PC-3 (cell line): ENCODE measurements at places on chromosomes 3 and 15. TPM values are rescaled to one million over a fixed set of nuclear protein-coding genes. Genes with fewer than 3 reads are reported as not detected.
A peak's percentile ranks its signal among the peaks of the same experiment; 100 is the strongest.

DNA sequence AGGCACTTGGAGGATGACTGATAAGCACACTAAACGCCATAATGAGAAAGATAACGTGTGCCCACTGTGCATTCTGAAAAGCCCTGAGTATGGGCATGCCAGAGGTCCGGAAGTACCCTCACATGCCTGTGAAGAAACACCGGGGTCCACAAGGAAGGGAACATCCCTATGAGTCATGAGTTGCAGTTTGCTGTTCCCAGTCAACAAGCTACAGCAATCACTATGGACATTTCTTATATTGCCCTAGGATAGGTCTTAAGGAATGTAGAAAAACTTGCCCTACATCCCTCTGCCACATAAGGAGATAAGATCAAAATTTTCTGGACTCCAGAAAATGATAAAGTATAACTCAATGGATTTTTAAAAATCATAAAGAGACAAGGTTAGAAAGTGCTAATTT is 9.9 kb downstream of the MB21D2 start:
- peaks cover 30% of the 10 kb centered on the region for H3K36me3 ChIP-seq
- H3K4me3 ChIP-seq = peak overlapping the region; percentile 34

DNA sequence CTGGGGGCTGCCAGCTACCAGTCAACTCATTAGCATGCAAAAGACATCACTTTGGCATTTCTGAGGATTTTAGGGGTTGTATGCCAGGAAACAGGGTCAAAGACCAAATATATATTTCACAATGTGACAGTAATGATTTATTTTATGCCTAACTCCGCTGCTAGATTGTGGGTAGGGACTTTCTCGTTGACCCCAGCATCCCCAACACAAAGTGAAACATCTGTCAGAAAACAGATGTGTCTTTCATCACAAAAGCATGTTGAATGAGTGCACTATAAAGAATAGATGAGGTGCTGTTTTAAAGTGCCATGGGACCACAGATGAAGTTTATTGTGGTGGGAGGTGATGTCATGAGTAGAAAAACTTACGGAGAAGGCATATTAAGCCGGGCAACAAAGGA is 59.7 kb downstream of the ITPR1 start:
- DNase-seq = no peak
- no peaks in the 10 kb centered on the region for H3K36me3 ChIP-seq
- H3K27ac ChIP-seq = no peak overlapping the region

GRCh38 chr3:138946663-138947494 is at the start of the genes FOXL2 and FOXL2NB:
TSS of gene FOXL2 (minus strand) at chr3:138947137. CDS start at chr3:138946722, 415 bp downstream.
TSS of gene FOXL2NB (plus strand) at chr3:138947217. CDS start at chr3:138947365, 148 bp downstream.
- H3K36me3 ChIP-seq = no peaks in the 10 kb centered on the region
- no peak for DNase-seq
- no peaks in the 10 kb centered on the region for H3K27me3 ChIP-seq

GRCh38 chr15:90097475-90097874 is 4.8 kb downstream of the IDH2 start:
- H3K36me3 ChIP-seq = no peaks in the 10 kb centered on the region
- H3K27me3 ChIP-seq = no peaks in the 10 kb centered on the region
- DNase-seq = no peak
- no peak overlapping the region for H3K27ac ChIP-seq

GRCh38 chr15:101639667-101640066 is 12.5 kb downstream of the TM2D3 start:
- DNase-seq = no peak
- no peaks in the 10 kb centered on the region for H3K27me3 ChIP-seq
- H3K36me3 ChIP-seq = peaks cover 24% of the 10 kb centered on the region

- no peaks in the 10 kb centered on the region for H3K27me3 ChIP-seq
- no peak overlapping the region for H3K27ac ChIP-seq
- no peak overlapping the region for H3K4me3 ChIP-seq
- DNase-seq = no peak
Observed at GRCh38 chr15:74041311-74041756, 41.0 kb downstream of the GOLGA6A start.

DNA sequence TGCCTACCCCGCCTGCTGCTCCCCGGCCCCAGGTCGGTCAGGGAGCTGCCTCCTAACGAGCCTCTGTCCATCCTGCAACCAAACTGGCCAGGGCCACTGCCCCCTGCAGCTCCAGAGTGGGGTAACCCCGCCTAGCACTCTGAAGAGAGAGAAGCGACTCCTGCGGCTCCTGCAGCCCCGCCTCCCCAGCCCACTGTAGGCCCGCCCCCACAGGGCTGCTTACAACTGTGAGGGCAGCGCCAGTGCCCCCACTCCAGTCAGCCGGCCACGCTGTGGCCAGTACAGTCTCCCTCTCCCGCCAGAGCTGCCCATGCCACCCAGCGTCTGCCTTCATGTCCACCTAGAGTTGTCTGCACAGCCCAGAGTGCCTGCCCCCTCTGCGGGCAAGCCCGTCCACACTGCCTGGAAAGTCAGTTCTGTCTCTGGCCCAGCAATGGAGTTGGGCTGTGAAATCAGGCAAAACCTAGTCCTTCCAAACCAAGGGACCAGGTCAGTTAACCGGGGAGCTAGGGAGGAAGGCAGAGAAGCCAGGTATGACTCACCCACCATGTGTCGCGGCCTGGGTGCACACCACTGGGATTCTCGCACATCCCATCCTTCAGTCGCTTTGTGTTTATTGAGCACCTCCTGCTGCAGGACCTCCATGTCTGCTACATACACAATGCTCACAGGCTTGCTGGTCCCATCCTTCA is 2.4 kb downstream of the UCN2 start:
- DNase-seq = no peak
- no peaks in the 10 kb centered on the region for H3K27me3 ChIP-seq
- H3K4me1 ChIP-seq = peaks cover 43% of the 10 kb centered on the region
- no peak overlapping the region for H3K4me3 ChIP-seq
- H3K27ac ChIP-seq = no peak overlapping the region
- H3K36me3 ChIP-seq = no peaks in the 10 kb centered on the region

DNA sequence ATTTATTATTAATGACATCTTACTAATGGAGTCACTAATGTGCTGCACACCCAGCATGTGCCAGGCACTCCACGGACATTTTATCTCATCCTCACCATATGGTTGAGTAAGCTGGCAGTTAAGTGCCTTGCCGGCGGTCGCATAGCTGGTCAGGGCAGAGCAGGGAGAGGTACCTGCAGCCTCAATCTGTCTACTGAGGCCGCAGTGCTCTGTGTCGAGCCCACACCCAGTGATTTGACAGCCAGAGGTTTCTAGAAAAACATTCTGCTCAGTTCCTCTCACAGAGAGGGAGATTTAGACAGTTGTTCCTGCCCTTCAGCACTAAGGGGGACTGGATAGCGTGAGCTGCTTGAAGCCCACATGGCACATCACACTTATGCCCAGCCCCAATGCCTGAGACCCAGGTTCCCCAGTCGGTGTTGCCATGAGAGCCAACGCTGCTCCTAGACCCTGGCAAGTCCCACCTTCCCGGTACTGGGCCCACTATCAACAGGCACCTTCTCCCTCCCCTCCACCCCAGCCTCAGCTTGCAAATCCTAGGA is 2.6 kb downstream of the LIPC start:
- H3K36me3 ChIP-seq = no peaks in the 10 kb centered on the region
- no peaks in the 10 kb centered on the region for H3K27me3 ChIP-seq
- no peak overlapping the region for H3K4me3 ChIP-seq
- H3K4me1 ChIP-seq = no peaks in the 10 kb centered on the region; the same call in 1 of the 2 replicates
- no peak overlapping the region for H3K27ac ChIP-seq

GRCh38 chr15:84840255-84840654 is 23.1 kb downstream of the ALPK3 start:
- H3K36me3 ChIP-seq = no peaks in the 10 kb centered on the region
- H3K27me3 ChIP-seq = no peaks in the 10 kb centered on the region
- no peak overlapping the region for H3K27ac ChIP-seq

GRCh38 chr15:74906067-74906449 is 593 bp downstream of the FAM219B start:
- H3K27ac ChIP-seq = peak overlapping the region; percentile 58
- H3K36me3 ChIP-seq = peaks cover 4% of the 10 kb centered on the region; the same call in 1 of the 2 replicates
- peaks cover 23% of the 10 kb centered on the region for H3K4me1 ChIP-seq
- H3K27me3 ChIP-seq = no peaks in the 10 kb centered on the region

- no peak overlapping the region for H3K4me3 ChIP-seq
- no peaks in the 10 kb centered on the region for H3K27me3 ChIP-seq
- peak overlapping the region; percentile 1 for H3K27ac ChIP-seq
- peaks cover 17% of the 10 kb centered on the region for H3K4me1 ChIP-seq
Observed at GRCh38 chr15:32957219-32957618, 237.3 kb downstream of the FMN1 start.

- no peaks in the 10 kb centered on the region for H3K4me1 ChIP-seq
- no peaks in the 10 kb centered on the region for H3K36me3 ChIP-seq
- H3K27ac ChIP-seq = no peak overlapping the region
- H3K4me3 ChIP-seq = no peak overlapping the region
- H3K27me3 ChIP-seq = peaks cover 22% of the 10 kb centered on the region
- peak; percentile 12 for DNase-seq
Observed at GRCh38 chr15:101490922-101491733, 1.6 kb upstream of the PCSK6 start.

GRCh38 chr15:31483053-31483985 is 156.7 kb downstream of the KLF13 start:
- peaks cover 8% of the 10 kb centered on the region; the same call in 1 of the 2 replicates for H3K27me3 ChIP-seq
- no peak for DNase-seq
- H3K36me3 ChIP-seq = no peaks in the 10 kb centered on the region
- H3K4me3 ChIP-seq = no peak overlapping the region
- H3K27ac ChIP-seq = no peak overlapping the region
- peaks cover 7% of the 10 kb centered on the region for H3K4me1 ChIP-seq

DNA sequence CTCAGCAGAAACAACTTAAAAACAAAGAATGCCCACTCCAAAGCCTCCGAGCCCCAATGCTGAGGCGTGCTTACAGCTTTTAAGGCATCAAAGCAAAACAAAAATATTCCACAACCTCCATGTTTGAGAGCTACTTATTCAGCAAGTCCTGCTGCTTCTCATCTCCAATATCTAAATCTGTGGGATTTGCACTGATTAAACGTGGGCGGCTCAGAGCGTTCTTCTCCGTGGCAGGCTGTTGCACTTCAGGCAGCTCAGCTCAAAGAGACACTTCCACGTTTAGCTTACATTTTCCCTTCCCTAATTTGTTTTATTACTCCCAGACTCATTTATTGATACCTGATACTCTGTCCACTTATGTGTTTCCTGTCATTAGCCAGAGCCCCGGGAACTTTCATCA is 282.6 kb upstream of the MCTP2 start:
- DNase-seq = no peak
- H3K27ac ChIP-seq = no peak overlapping the region
- H3K4me1 ChIP-seq = no peaks in the 10 kb centered on the region
- no peaks in the 10 kb centered on the region for H3K36me3 ChIP-seq
- H3K27me3 ChIP-seq = peaks cover 21% of the 10 kb centered on the region

- H3K4me3 ChIP-seq = no peak overlapping the region
- H3K27me3 ChIP-seq = 0 out of 2 replicates have a peak, but pooled peaks cover 7% of the 10 kb centered on the region
- DNase-seq = no peak
Observed at GRCh38 chr3:122898298-122898697, 103.4 kb downstream of the SLC49A4 start.

- H3K4me3 ChIP-seq = no peak overlapping the region
- H3K36me3 ChIP-seq = no peaks in the 10 kb centered on the region
- no peak for DNase-seq
- no peaks in the 10 kb centered on the region for H3K4me1 ChIP-seq
Observed at GRCh38 chr15:36004891-36005490, 459.0 kb upstream of the DPH6 start.

DNA sequence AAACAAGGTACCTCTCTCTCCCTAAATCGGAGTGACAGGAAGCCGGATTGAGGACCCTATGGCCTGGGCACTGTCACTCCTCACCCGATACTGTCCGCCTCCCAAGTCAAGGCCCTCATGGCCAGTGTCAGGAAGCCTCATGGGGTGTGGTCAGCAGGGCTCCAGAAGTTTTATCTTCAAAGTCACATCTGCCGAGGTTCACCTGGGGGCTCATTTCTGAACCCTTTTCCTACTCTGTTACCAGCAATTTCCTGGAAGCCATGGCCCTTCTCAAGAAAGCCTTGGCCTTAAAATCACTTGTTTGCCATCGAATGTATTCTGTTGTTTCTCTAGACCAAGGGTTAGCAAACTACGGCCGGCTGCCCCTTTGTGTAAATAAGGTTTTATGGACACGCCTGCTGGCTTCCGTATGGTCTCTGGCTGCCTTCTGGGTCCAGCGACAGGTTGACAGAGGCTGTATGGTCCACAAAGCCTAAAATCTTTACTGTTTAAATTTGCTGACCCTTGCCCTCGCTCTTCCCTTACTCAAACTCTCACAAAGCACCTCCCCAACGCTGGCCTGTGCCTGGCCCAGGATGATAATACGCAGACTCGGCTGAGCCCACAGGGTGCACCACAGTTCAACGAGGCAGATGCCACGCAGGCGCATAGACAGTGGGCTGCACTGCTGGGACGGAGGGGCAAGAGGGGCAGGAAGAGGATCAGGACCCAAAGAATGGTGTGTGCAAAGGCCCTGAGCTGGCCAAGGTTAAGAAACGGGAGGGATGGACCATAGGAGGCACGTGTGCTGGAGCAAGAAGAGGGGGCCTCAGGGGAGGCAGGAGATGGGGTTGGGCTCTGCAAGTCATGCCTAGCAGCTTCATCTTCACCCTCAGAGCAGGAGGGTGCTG is 24.7 kb upstream of the DUSP7 start:
- H3K27me3 ChIP-seq = no peaks in the 10 kb centered on the region
- no peak overlapping the region for H3K4me3 ChIP-seq
- DNase-seq = no peak
- H3K36me3 ChIP-seq = no peaks in the 10 kb centered on the region
- no peak overlapping the region for H3K27ac ChIP-seq
- no peaks in the 10 kb centered on the region for H3K4me1 ChIP-seq

- peaks cover 40% of the 10 kb centered on the region for H3K4me1 ChIP-seq
- H3K36me3 ChIP-seq = no peaks in the 10 kb centered on the region
- no peak overlapping the region for H3K27ac ChIP-seq
- H3K4me3 ChIP-seq = no peak overlapping the region
- DNase-seq = peak; percentile 77
- H3K27me3 ChIP-seq = no peaks in the 10 kb centered on the region
Observed at GRCh38 chr3:30747771-30748281, 141.4 kb downstream of the TGFBR2 start.

DNA sequence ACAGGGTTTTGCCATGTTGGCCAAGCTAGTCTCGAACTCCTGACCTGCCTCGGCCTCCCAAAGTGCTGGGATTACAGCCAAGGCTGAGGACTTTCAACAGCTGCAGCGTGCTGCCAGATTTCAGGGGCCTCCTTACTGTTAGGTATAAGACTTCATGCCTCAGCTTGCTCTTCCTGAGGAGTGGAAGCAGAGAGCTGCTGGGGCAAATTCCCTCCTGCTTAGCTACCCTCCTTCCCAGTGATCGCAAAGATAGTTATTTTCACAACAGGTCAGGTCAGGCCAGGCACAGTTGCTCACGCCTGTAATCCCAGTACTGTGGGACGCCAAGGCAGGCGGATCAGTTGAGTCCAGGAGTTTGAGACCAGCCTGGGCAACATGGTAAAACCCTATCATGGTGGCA is 2.6 kb upstream of the CPNE9 start:
- no peak overlapping the region for H3K27ac ChIP-seq
- H3K4me3 ChIP-seq = no peak overlapping the region
- H3K4me1 ChIP-seq = peaks cover 12% of the 10 kb centered on the region; the same call in 1 of the 2 replicates

- no peaks in the 10 kb centered on the region for H3K4me1 ChIP-seq
- DNase-seq = no peak
- H3K27ac ChIP-seq = no peak overlapping the region
- no peak overlapping the region for H3K4me3 ChIP-seq
Observed at GRCh38 chr15:52352086-52352485, 56.5 kb upstream of the MYO5C start.

The CD200R1 gene
- not detected in 2 replicates for total RNA-seq

The ACKR2 gene
- total RNA-seq = 1.3 and 3.9 TPM in 2 replicates

The FAM3D gene
- total RNA-seq = 0.40 TPM in 1 of 2 replicates, not detected in the other

The OCA2 gene
- total RNA-seq = not detected in 2 replicates

The GOLGA6L25 gene
- not detected in 2 replicates for total RNA-seq
